ENCODE measurements at places on chromosomes 11 and 22.
A peak's percentile ranks its signal among the peaks of the same experiment; 100 is the strongest.

GRCh38 chr22:25990940-25991339 lies 178.3 kb upstream of the SEZ6L start:
- no peak for DNase-seq

GRCh38 chr11:119476666-119477331 lies 53.8 kb upstream of the THY1 start:
- DNase-seq = no peak

DNA sequence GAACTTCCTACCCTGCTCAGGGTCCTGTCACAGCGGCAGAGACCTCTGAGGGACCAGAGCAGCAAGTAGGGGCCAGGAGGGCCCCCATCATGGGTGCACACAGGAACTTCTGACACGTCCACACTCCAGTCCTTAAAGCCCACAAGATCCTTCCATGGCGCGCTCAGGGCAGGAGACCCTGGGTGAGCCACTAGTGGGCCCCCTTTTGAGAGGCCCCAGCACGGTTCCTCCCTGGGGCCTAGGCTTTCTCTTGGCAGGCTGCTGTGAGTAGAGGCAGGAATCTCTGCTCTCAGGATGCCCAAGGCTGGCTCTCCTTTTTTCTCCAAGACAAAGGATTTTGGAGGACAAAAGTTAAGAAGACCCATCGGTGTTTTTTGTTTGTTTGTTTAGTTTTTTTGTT lies 22.4 kb downstream of the RPS6KA4 start:
- no peak for DNase-seq

DNA sequence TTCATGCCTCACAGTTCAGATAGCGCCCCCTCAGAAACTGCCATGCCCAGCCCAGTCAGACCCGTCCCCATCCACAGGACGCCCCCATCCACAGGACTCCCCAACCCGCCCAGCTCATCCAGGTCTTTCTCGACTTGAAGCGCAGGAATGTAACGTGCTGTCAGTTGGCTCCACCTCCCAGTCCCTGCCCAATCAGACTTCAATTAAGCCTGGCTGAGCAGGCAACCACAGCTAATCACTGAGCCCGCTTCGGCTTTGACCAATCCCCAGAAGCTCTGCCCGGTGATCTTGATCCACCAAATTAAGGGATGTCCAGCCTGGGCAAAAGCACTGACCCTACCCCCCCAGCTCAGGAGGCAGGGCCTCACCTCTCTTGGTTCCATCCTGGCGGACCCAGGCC lies 10.5 kb upstream of the MFNG start:
- no peak for DNase-seq

DNA sequence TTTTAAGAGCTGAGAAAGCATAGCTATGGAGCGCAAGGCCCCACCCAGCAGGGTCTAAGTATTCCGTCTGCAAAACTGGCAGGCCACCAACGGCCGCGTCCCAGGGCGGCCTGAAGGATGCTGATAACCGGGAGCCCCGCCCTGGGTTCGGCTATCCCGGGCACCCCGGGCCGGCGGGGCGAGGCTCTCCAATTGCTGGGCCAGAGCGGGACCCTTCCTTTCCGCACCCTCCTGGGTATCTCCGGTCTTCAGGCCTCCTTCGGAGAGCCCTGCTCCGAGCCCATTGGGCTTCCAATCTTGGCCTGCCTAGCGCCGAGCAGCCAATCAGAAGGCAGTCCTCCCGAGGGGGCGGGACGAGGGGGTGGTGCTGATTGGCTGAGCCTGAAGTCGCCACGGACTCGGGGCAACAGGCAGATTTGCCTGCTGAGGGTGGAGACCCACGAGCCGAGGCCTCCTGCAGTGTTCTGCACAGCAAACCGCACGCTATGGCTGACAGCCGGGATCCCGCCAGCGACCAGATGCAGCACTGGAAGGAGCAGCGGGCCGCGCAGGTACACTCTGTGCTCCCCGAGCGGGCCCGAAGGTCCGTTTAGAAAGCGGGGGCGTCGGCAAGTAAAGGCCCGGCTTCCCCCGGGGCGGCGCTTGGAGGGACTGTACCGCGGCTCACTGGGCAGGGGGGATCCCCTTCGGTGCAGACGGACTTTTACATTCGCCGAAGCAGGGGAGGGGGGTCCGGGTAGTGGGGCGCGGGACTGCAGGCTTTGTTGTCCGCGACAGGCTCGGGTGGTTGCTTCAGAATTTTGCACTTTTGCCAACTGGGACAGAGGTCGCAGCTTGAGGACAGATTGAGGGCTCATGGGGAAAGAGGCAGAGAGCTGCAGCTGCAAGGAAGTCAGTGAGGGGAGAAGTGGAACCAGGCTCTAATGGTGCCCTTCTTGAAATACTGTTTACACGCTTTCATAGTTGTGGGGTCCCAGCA lies at the start of gene CAT:
Gene CAT (plus strand): TSS at position 406 of the 979 bp plus-strand sequence. CDS start 80 bp downstream, at position 486.
- peak; percentile 97 for DNase-seq

DNA sequence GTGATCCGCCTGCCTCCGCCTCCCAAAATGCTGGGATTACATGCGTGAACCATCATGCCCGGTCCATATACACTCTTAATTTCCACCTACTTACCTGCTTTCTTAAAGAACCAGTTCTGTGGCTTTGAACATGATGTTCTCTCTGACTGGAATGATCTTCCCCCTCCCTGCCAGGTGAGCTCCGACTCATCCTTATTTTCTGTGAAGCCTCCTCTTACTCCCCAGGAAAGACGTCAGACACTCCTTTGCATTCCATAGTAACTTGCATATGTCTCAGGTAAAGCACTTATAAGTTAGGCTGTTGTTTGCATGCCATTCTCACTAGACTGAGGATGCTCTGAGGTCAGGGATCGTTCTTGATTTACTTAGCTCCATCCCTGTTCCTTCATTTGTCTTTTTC lies 91.8 kb upstream of the RAB1B start:
- no peak for DNase-seq

DNA sequence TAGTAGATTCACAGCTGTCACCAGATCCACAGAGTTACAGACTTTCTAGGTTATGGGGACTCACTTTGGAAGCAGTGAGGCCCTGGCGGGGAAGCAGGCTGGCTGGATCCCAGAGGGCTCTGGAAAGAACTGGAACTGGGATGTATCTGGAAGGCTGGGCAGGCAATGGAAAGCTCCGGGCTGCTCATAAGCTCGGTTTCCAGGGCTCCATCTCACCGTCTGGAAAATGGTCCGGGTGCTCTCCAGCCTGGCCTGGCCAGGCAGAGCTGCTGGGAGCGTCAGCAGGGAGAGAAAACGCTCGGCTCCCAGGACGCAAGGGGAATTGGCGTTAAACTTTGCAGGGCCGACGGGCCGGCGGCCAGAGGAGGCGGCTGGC lies 335 bp upstream of the SEZ6L start:
- no peak for DNase-seq

DNA sequence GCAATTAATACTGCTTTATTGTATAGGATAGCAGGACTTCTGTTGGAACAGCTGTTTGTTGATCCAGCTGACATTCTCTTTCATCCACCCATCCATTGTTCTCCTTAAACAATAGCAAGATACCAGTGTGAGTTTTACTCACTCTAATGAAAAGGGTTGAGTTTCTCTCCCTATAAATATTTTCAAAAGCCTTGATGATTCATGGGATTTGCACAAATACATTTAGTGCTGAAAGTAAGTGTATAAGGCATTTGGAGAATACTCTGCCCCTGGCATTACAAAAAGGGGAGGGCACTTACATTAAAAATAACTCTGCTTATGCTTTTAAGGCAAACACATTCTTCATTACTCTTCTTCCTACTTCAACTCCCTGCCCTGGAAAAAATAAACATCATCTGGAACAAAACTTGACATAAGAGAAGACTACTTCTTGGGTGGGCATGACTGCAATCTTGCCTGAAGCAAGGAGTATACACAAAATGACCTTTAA lies 634.9 kb downstream of the METTL15 start:
- no peak for DNase-seq

GRCh38 chr22:39253435-39254070 lies 8.8 kb upstream of the PDGFB start:
- DNase-seq = no peak

GRCh38 chr22:43216738-43217137 lies 29.8 kb upstream of the TTLL12 start:
- DNase-seq = no peak

- DNase-seq = no peak
Observed at GRCh38 chr11:103450241-103450640, 341.0 kb downstream of the DYNC2H1 start.

GRCh38 chr11:13963169-13963948 lies 836 bp downstream of the SPON1 start:
- no peak for DNase-seq

DNA sequence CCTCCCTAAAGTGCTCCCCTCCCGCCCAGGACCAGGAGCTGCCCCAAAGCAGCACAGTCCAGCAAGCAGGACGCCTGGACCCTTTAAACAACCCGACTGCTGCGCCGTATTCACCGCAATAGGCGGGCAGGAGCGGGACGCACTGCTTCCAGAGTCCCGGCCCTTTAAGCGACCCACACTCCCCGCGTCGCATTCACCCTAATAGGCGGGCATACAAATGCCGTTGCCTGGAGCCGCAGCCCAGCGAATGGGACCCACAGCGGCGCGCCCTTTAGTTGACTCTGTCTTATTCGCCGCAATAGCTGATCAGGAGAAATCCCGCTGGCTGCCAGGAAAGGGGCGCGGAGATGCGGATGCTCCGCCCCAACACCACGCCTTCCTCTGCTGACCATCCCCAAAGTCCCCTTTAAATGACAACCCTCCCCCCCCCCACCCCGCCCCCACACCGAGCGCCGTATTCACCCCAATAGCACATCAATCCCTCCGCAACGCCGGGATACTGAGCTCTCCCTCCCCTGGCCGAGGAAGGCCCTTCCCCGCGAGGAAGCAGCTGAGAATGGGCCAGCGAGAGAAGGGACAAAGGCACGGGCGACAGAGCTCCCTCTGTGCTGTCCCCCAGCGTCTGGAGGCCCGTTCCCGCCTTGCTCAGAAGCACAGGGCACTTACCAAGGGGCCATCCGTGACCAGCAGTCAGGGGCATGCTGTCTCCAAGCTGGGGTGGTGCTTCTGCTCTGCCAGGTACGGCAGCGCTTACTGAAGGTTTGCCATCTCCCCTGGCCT lies 4.7 kb downstream of the OSBPL5 start:
- no peak for DNase-seq

DNA sequence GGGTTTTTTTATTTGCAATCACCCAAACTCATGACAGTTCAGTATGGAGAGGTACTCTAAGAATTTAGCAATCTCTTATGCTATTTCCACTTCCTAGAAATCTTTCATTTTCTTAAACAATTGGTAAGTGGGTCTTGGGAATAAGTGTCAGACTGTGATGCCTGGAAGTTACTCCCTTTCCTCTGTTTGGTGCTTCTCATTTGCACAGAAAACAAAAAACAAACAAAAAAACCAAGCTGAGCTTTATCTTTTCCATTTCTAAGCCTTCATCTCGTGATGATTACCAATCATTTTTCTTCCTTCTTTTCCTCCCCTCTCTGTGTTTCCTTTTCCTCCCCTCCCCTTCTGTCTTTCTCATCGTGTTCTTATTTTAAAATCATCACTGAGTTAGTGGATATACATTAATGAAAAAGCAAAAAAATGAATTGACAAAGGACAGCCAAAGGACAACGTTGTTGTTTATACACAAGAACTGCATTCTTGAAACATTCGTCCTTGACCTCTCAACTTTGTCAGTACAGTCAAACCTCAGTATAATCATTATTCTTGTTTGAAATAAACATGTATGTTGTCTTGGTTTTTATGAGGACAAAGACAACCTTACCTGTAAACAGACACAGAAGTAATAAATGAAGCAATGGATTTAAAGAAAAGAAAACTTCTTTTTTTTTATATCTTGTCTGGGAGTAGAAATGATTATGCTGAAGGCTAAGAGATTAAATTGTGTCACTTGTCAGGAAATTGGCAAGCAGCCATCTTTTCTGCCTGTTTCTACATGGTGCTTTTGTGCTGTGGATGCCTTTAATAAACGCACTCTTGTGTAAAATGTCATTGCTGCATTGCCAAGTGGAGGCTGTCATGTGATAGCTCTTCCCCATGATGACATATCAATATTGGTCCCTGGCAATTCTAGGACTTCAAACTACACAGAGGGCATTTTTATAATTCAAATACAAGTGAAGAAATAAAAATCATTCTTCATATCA lies 803.2 kb upstream of the CCDC90B start:
- no peak for DNase-seq

DNA sequence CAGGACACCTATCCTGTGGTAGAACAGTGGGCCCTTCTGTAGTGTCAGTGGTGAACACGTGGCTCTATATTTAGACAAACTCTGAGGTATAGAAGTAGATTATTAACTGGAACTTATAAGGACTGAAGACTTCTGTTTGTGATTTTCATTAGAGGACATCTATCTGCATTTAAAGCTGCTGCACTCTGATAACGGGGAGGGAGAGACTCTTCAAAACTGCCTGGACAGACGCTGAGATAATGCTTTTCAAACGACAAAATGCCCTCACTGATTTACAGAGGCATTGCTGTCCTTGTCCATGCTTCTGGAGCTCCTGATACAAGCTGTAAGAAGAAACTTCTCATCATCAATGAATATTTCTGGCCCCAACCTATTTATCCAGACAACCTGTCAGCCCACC lies 425.2 kb downstream of the OPCML start:
- DNase-seq = no peak

DNA sequence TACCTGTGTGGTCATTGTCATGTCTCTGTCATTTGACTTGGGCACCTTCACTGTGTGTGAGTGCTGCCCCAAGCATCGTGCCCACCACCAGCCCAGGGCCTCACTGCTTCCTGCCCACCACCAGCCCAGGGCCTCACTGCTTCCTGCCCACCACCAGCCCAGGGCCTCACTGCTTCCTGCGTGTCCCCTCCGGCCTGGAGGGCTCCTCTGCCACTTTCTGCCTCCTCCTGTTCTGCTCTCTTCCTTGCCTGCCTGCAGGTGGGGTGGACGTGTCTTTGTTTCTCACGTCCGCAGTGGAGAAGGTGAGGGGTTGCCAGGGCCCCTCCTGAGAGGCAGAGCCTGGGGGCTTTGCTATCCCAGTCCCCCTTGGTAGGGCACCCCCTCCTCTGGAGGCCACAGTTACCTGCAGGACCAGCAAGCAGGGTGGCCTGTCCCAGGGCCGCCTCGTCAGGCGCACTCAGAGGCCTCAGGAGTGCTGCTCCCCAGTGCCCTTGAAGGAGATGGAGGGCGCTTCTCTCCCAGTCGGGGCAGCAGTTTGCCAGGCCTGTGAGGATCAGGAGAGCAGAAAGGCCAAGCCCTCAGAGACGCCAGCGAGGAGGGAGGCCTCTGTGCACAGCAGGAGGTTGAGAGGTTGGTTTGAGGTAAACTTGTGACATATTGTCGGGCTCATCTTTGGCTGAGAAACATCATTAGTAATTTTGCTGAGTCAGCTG lies 290.7 kb downstream of the TBC1D22A start:
- no peak for DNase-seq

GRCh38 chr22:48426466-48427380 lies 1401.0 kb downstream of the BRD1 start:
- DNase-seq = no peak

DNA sequence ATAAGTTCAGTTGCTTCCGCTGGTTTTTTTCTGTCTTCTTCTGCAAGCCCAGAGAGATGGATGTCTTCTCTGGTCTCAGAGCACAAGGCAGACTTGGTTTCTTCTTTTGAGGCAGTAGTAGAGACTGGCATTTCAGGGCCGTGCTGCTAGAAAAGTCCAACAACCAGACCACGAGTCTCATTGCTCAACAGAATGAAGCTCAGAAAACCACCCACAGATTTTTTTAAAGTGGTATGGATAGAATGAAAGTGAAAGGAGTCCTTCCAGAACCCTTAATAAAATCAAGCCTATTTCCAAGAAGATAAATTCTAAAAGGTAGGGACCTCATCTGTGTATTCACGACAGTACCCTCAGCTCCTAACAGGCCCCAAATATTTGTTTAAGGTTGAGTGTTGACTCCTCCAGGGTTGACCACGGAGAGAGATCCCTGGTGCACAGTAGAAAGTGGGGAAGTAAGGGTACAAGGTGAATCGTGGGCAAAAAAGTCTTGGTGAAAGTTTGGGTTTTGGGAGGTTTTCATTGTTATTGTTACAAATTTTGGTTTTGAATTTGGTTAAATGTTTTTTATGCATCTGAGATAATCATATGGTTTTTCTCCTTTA lies 43.6 kb upstream of the DDX6 start:
- no peak for DNase-seq

All from RWPE2 (cell line).